NCI-H748 treated with DMSO at 0.1 percent for 48 hours (cell line): ENCODE measurements at places on chromosomes 7 and 10.

GRCh38 chr7:953547-954327 lies 743 bp downstream of the ADAP1 start:
- no peak for DNase-seq

DNA sequence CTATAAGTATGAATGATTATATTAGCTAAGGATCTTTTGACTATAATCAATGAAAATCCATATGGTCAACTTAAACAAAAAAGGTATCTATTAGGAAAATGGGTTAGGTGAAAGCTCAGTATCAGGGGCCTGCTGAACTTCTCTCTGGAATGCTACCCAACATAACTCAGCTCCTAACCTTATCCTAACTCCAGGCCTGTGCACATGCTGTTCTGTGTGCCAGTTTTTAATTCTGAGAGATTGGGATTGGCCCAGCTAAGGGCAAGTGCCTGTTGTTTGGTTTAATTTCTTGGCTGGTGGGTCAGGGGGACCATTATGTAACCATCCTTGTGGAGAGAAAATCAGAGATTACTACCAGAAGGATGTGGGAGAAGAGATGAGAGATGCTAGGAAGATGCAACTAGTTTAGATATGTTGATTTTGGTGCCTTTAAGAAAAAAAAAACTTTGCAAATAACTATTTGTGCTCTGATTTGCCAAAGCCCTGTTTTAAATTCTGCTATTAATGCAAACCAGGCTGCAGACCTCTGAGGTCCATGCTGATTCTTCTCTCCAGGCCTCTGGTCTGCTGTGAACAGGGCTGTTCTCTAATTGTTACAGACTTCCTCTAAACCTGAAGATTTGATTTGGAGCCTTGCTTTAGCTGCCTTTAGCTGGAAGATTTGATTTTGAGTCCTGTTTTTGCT lies 23.9 kb upstream of the HDAC9 start:
- DNase-seq: no peak

- no peak for DNase-seq
Measured at GRCh38 chr10:127556916-127557315, 7.8 kb downstream of the NPS start.

GRCh38 chr10:119115926-119116325 lies 12.0 kb downstream of the DENND10 start:
- DNase-seq: no peak
